ENCODE measurements at places on chromosomes 3 and 15.

- no peak for DNase-seq
Measured at GRCh38 chr3:190502946-190503345, 10.9 kb upstream of the IL1RAP start.

GRCh38 chr15:96992817-96993216, 662.3 kb downstream of the NR2F2 start:
- DNase-seq, result no peak

GRCh38 chr15:52805351-52806283, 15.5 kb upstream of the ONECUT1 start:
- DNase-seq, result no peak

- DNase-seq, result peak; percentile 58
Measured at GRCh38 chr3:119637679-119638477, 22.5 kb downstream of the POPDC2 start.

- no peak for DNase-seq
Measured at GRCh38 chr15:66858423-66859207, 156.6 kb downstream of the SMAD6 start.

DNA sequence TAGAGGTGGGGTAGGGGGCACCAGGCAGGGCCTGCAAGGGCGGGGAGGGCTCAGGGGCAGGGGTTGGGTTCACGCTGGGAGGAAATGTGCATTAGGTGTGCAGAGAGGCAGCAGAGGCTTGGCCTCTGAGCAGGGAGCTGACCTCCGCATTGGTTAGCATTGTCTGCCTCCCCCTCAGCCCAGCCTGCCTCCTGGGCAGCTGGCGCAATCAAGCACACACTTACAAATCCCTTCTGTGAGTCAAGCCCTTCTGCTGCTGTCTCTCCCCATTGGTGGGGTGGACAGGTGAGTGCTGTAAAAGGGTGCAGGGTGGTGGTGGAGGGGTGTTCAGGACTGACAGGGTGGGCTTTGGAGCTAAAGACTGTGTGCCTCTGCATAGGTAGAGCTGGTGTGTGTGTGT, 9.3 kb downstream of the LOXL1 start:
- DNase-seq, result peak; percentile 71

DNA sequence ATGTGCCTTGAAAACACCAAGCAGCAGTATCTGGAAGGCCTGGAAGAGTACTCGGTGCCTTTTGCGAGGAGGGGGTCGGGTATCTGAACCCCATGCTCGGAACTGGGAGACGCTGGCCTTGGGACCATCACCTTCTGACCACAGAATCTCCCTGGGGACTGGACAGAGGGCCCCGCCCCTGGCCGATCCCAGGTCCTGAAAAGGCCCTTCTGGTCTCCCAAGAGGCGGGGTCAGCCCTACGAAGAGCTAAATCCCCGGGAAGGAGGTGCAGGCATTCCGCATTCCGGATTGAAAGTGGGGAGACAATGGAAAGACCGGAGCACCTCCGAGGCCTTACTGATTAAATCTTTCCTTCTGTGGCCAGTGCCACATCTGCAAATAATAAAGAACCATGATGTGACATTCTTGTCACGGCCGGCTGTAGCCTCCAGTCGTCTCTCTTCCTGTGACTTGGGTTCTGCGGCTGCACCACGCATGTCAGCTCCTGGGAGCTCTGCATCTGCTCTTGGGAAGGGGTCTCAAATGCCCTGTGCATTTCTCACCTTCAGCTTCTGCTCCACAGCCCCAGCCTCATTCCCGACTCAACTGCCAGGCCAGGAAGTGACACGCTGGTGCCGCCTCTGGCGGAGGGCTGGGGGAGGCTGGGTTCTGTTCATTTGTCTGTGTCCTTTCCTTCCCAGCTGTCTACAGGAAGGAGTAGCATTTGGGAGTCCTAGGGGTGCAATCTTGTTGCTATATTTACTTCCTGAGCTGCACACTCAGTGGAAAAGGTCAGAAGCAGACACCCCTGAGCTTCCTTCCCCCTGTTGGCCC, 173.5 kb downstream of the KLF13 start:
- DNase-seq, result no peak

DNA sequence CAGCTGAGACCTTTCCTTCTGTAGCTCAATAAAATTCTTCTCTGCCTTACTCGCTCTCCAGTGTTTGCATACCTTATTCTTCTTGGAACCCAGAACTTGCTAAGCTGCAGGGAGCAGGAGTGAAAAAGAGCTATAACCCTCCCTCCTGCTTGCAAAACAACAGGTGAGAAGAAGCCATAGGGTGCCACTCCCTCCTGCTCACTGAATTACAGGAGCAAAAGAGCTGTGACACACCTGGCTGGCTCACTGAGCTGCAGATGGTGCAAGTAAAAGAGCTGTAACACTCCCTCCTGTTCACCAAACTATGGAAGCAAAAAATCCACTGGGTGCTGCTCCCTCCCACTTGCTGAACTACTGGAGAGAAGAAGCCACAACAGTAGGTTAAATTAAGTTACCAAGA, 44.2 kb upstream of the C2CD4B start:
- no peak for DNase-seq

DNA sequence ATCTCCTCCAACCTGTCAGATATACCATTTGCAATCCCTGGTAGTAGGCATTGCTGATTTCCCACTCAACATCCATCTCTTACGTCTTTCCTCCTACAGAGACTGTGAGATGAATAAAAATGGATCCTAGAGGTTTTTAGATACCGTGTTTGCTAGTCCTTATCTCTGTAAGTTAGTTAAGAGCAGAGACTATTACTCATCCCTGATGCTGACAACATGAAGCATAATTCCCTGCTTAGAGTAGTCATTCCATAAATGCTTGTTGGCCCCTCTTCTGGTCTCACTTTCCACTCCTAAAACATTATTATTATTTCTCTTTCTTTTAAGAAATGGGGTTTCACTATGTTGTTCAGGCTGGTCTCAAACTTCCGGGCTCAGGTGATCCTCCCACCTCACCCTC, 136.2 kb downstream of the RTP4 start:
- no peak for DNase-seq

DNA sequence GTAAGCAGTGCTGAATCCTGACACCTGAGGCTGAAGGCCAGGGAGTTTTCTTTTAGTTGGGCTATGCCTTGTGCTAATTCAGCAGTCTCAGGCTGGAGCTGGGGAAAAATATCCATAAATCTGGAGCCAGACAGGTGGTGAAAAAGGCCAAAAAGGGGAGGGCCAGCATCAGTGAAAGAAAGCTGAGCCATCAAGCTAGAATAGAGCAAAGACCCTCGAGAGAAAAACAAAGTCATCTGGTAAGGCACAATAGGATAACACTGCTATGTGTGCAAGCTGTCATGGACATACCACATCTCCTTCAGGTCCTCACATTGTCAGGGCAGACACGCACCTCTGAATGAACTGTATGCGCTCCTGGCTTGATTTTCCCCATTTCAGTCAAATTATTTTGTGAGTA, 687.9 kb downstream of the SQOR start:
- DNase-seq, result no peak

- no peak for DNase-seq
Measured at GRCh38 chr3:131957980-131958379, 76.8 kb downstream of the CPNE4 start.

DNA sequence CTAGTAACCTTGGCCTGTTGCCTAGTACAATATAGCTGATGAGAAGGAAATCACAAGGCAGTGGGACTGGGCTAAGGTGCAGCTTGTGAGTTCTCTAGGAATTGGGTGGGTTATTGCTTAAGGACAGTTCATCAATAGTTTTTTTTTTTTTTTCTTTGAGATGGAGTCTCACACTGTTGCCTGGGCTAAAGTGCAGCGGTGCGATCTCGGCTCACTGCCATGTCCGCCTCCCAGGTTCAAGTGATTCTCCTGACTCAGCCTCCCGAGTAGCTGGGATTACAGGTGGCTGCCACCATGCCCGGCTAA, 11.5 kb downstream of the ACKR2 start:
- DNase-seq, result no peak

- no peak for DNase-seq
Measured at GRCh38 chr15:69071260-69071659, 56.8 kb downstream of the NOX5 start.

DNA sequence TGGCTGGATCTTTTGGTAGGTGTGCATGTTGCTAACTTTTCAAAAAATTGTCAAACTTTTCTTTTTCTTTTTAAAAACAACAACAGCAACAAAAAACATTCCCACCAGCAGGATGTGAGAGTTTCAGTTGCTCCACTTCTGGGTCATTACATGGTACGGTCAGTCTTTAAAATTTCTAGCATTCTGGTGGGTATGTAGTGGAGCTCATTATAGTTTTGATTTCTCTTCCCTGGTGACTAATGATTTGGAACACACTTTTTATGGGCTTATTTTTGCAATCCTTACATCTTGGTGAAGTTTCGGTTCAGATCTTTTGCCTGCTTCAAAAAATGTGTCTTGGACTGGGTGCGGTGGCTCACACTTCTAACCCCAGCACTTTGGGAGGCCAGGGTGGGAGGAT, 19.3 kb downstream of the ATP1B3 start:
- DNase-seq, result no peak

- DNase-seq, result no peak
Measured at GRCh38 chr3:193816656-193817311, 223.8 kb downstream of the OPA1 start.

DNA sequence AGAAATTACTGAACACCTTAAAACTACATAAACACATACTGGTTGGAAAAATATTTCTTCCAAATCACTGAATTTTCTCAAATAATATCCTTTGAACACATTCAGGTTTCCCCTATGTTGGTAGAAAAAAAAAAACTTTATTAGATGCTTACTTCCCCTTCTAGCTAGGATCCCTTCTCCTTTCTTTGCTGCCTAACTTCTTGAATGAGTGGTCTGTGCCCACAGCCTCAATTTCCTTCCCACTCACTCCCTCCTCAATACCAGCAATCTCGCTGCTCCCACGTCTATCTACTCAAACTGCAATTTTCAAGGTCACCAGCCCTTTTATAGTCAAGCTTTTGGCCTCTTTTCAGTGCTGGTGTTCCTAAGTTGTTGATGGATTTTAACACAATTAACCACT, 8.3 kb downstream of the CD200R1 start:
- no peak for DNase-seq

GRCh38 chr3:185781759-185782158, 43.1 kb downstream of the IGF2BP2 start:
- peak; percentile 24 for DNase-seq

- DNase-seq, result no peak
Measured at GRCh38 chr15:73150831-73151230, 98.6 kb downstream of the NEO1 start.

DNA sequence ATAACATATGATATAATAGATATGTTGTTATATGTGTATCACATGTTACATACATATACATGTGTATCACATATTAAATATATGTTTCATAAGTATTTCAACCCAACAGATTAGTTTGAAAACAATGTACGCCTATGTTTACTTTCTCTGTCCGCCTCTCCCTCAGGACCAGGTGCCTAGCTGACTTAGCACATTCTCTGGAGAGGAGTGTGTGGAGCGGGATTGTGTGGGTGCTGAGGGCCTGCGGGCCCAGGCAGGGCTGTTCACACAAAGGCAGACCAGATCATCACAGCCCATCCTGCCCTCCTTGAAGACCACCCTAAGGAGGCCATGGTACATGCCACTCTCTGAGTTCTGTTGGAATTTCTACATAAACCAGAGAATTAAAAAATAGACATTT, 81.0 kb downstream of the PLXNA1 start:
- DNase-seq, result no peak

GRCh38 chr3:115401851-115402501, 221.3 kb upstream of the GAP43 start:
- peak; percentile 49 for DNase-seq

DNA sequence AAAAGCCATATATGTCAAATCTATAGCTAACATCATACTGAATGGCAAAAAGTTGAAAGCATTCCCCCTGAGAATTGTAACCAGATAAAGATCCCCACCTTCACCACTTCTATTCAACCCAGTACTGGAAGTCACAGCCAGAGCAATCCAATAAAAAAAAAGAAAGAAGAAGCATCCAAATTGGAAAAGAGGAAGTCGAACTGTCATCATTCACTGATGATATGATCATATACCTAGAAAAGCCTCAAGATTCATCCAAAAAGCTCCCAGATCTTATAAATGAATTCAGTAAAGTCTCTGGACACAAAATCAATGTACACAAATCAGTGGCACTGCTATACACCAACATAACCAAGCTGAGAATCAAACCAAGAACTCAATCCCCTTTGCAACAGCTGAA, 97.4 kb downstream of the CBLB start:
- DNase-seq, result no peak

DNA sequence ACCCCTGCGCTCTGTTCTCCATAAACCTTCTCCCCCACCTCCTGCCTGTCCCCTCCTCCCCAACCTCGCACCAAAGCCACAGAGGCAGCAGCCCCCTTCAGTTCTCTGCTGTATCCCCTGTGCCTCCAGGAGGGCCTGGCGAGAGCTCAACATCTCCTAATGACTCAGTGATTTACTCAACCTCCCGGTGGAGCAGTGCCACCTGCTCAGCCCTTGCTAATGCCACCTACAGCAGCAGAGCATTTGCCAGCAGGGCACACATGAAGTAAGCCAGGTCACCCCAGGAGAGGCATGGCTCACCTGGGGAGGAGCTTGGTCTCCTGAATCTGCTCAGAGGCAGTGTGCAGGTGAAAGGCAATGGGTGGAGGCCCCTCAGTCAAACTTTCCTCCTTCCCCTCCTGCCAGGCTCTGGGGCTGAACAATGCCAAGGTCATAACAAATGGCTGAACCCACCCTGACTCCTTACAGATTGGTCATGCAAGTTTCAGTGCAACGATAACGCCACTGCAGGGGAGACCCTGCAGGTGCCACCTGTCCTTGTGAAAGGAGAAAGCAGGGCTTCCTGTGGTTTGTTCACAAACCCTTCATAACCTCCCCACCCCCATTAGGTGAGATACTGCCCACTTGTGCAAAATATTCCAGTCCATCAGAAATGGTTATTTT, 19.8 kb downstream of the TRPM1 start:
- peak; percentile 53 for DNase-seq

DNA sequence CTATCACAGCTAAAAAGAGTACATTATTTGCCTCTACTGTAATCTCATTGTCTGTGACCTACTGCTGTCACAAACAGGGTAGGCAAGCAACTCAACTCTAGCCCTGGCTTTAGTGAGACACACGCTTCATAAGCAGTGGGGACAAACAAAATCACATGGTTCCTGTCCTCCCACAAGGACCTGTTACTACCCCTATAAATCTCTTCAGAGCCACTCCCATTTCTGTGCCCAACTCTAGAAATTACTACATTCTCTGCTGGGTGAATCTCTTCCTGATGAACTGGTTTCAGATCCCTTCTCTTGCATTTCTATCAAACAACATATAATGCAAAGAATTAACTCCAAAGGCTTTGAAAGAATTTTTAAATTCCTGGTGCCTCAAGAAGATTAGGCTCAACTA, 117.3 kb downstream of the DMXL2 start:
- DNase-seq, result no peak

- DNase-seq, result no peak
Measured at GRCh38 chr15:39851500-39852092, 68.5 kb downstream of the GPR176 start.

DNA sequence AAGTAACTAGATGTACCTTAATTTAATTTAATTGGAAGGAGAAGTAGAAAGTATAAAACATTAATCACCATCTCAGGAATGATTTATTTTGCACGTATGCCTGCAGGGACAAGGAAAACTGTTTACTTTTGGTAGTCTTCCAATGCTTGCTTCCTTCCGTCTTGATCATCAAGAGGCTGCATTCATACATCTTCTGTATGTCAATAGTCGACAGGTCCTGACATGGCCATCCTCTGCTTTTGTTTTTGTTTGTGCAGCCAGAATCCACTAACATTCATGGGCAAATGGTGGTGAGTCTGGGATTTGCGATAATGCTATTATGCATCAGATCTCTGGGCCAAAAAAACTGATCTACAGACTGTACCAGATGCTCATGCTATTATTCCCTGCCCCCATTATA, 56.6 kb upstream of the ZPLD1 start:
- peak; percentile 71 for DNase-seq
